Stimulated activated CD8-positive, alpha-beta memory T cell treated with anti-CD3 and anti-CD28 coated beads, Interleukin-4, amount 100 ng/mL, for 4 hours (primary cell): ENCODE measurements at places on chromosomes 2 and 18.

GRCh38 chr2:25349397-25349796, 7.7 kb upstream of the DNMT3A start:
- no peak for DNase-seq

GRCh38 chr2:26786207-26787028, 562 bp downstream of the CENPA start:
- DNase-seq, result no peak

DNA sequence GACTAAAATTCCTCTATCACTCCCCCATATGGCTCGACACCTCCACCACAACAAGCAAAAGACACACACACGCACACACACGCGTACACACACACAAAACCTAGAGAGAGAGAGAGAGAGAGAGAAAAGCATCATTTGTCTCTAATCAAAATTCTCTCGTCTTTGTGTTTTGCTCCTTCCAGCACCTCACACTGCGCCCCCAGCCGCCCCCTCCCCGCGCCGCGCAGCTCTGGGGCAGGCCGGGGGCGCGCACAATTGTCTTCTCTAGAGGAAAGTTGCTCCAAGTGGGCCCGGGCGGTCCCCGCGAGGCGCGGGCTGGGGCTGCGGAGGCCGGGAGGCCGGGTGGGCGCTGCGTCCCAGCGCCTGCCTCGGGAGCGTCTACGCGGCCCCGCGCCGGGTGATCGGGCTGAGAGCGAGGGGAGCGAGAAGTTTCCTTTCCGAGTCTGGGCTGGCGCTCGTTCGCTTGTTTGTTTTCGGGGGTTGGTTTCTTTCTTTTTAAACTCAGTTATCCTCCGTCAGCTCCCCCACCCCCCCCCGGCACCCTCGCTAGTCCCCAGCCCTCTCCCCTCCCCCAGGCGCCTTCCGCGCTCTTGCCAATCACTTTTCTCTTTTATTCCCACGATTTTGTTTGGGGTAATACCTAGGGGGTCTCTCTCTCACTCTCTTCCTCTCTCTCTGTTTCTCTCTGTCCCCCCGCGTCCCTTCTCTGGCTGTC, 4.1 kb downstream of the ZEB2 start:
- no peak for DNase-seq

DNA sequence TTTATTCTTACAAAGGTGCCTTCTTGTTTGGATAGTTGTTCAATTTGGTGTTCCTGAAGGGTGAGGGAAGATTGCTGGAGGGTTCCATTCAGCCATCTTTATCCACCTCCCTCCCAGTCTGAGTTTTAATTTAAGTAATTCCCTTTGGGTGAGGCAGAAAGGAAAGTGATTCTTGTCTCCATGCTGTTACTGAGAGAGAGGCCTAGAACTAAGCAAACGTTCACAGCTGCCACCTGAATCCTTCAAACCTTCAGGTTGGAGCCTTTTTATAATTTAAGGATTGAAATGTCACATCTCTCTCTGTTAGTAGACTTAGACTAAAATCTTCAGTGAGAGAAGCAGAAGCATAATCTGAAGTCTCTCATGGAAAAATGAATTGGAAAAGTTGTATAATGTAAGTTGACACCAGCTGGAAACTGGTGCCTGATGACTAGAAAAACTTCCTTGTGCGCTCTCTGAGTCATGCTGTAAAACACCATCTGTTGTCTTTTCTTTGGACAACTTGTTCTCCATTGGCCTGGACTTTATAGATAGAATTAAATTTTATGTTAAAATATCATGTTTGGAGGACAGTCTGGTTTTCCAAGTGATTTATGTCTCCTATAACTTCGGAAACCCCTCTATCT, 14.6 kb downstream of the STRADB start:
- no peak for DNase-seq

GRCh38 chr2:85401844-85402243, 8.3 kb downstream of the CAPG start:
- no peak for DNase-seq

GRCh38 chr2:144267239-144267638, 252.7 kb downstream of the ZEB2 start:
- no peak for DNase-seq

GRCh38 chr2:200442471-200442870, 67.4 kb downstream of the KCTD18 start:
- no peak for DNase-seq

- DNase-seq, result no peak
These were observed 127.1 kb downstream of the CAPN13 start for GRCh38 chr2:30680121-30680520.

DNA sequence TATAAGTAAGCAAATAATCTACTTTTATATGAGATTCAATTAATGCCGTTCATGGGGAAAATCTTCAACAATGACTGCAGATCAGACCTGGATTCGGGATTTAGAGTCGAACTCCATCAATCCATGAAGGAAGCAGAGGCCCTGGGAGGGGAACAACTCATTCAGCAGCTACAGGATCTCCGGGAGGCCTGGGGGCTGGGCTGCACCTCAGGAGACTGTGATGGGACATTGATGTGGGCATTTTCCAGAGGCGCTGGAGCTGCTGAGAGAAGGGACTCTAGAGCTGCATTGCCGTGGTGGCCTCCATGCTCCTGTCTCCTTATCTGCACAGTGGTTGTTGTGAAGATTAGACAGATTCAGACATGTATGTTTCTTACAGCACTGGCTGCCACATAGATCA, 76.9 kb downstream of the MYT1L start:
- DNase-seq, result no peak

- no peak for DNase-seq
These were observed 58.7 kb upstream of the SPTBN1 start for GRCh38 chr2:54397426-54397825.

- no peak for DNase-seq
These were observed 94.2 kb downstream of the CABLES1 start for GRCh38 chr18:23229472-23229871.

DNA sequence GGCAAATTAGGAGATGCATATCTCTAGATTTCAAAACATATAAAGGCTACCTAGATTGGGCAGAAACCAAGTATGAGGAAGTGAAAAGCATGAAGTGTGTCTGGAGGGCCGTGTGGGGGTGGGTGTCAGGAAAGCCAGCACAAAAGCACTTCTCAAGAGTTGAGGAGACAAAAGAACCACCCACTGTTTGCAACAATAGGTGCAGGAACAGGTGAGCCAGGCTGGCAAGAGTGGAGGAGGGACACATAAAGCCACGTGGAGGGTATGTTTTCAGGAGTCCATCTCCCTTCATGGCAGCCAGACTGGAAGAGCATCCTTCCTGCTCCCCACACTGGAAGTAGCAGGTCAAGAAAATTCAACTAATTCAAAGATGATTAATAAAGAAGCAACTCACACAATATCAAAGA, 96.4 kb downstream of the CERS6 start:
- DNase-seq, result no peak

DNA sequence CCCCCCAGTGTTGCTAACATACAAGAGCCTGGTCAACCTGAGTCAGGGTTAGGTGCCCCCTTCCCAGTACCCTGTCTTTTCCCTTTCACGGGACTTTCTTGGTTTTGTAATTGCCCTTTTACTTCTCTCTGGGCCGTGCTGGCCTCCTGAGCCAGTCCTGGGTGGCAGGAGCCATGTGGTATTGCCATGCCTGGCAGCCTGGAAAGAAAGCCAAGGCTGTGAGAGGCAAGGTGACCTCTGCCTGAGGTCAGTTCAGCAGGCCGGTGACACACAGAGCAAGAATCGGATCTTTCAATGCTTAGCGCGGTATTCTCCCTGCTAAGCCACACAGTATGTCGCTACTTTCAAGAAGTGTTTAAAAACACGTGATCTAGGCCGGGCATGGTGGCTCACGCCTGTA, 52.3 kb downstream of the C18orf63 start:
- no peak for DNase-seq

GRCh38 chr2:170778900-170779299, 8.7 kb downstream of the ERICH2 start:
- no peak for DNase-seq

DNA sequence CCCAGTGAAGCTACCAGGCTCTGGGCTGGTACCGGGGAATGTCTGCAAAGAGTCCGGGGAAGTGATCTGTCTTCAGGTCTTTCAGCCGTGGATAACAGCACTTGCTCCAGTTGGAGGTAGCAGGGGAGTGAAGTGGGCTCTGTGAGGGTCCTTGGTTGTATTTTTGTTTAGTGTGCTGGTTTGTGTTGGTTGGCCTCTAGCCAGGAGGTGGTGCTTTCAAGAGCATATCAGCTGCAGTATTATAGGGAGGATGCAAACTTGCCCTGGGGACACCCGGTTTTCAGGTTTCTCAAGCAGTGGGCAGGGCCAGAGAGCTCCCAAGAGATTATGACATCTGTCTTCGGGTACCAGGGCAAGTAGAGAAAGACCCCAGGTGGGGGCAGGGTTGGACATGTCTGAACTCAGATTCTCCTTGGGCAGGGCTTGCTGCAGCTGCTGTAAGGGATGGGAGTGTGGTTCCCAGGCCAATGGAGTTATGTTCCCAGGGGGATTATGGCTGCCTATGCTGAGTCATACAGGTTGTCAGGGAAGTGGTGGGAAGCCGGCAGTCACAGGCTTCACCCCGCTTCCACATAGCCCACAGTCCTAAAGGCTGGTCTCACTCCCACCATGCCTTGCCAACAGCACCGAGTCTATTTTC, 34.4 kb downstream of the ACAA2 start:
- no peak for DNase-seq

GRCh38 chr2:137168552-137168951, 403.2 kb downstream of the THSD7B start:
- DNase-seq, result no peak

GRCh38 chr2:98472961-98473746, 28.5 kb downstream of the INPP4A start:
- no peak for DNase-seq

DNA sequence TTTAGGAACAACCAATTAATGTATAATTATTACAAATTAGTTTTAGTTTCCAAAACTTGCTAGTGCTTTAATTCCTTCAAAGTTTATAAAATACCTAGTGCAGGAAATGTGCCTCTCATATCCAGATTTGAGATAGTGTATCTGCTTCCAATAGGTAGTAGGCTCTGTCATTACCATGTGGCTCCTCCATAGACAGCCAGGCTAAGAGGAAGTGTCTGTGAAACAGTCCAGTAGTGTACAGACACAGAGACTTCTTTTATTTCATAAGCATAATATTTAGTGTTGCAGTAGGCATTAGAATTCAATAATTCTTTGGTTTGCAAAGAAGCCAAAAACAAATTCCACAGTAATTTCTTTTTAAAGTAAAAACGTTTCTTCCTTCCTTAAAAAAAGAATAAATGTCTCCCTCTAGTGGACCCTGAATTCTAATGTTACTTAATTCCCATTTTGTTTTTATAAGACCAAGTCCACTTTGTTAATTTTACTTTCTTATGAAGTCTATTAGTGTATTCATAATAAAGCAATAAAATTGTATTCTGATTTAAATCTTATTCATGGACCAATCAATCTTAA, 101.2 kb downstream of the NEB start:
- DNase-seq, result no peak

DNA sequence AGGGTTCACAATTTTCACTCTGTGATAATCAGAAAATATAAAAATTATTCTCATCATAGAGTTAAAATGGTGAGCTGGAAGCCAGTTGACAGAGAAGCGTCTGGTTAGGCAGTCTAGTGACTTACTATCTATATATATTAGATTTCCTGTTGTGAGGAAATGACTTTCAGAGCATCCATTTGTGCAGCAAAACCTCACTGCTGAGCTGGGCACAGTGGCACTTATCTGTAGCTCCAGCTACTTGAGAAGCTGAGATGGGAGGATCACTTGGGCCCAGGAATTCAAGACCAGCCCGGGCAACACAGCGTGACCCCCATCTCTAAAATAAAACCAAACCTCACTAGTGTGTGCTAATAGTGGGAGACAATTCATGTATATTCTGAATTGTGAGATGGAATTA, 7.2 kb upstream of the KIAA2012 start:
- no peak for DNase-seq

DNA sequence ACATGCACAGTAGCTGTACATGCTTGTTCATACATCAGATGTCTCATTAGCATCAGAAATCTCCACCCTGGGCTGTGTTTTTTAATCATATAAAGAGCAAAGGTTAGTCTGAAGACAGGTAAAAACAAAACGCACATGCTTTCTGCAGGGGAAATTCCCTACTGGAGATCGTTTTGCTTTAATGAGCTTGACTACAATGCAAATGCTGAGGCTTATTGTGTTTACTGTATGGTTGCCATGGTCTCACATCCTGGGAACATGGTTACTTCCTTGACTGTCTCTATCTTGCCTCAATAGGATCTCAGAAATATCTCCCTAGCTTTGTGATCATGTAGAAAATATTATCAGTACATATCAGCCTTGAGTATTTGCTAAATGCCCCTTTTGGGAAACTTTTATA, 336.5 kb upstream of the TFPI start:
- no peak for DNase-seq

DNA sequence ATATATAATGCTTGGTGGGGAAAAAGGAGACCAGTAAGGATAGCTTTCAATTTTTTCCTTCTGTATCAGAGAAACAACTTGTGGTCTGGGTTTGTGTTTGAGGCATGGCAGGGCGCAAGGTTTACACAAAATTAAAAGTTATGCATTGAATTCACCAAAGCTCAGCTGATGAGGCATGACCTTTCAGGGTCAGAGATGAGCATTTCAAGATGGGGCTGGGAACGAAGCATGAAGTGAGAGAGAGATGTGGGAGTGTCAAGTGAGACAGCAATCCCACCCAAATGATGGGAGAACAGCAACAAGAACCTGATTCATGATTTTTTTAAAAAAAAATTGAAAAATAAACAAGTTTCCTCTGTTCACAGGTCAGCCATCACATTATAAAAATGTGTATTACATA, 4.9 kb downstream of the GPR55 start:
- no peak for DNase-seq

GRCh38 chr18:58344861-58345463, 283.9 kb downstream of the ALPK2 start:
- no peak for DNase-seq

GRCh38 chr2:182259629-182260150, 167.1 kb downstream of the PDE1A start:
- DNase-seq, result no peak

DNA sequence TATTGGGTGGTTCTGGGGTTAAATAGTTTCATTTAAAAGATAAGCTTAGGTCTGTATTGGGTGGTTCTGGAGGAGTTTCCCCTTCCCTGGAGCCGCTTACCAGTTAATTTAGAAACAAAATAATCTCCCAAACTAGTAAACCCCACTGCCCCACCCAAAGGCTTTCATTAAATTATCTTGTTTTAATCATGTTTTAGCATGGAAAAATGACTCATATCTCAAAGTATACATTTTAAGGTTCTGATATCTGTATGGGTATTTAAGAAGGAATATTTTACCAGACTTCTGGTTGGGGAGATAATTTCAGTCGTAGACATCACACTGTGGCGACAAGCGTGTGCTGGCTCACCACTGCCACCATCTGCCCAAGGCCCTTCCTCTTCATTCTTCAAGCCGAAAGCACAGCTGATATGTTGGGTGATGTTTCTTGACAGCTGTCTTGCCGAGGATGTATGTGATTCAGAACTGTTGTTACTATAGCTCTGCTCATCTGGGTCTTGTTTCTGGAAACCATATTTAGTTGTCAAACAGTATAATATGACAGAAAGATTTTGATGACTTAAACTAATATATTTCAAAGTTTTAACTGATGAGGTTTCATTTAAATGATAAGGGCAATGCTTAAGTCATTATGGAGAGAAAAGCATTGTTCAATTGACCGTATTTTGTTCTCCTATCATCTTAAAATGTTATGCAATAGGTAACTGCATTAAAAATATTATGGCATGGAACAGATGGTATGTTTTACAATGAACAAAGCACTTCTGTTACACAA, 5.1 kb downstream of the FIGLA start:
- DNase-seq, result no peak
